ENCODE measurements at places on chromosomes 12 and 14.

DNA sequence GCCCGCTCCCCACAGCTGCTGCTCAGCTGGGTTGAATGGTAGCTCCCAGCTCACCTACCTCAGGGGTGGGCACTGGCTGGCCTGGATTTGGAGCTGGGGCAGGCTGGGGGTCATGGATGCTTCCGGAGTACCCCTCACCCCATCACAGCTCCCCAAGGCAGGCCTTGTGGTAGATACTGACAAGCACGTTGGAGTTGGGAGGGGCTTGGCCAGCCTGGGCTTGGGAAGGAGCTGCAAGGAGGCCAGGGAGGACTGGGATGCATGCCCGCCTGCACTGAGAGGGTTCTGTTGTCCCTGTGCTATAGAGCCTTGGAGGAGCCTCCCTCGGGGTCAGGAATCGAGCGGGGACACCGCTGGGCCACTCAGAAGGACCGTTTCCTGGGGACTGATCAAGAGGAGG lies 14.2 kb downstream of the TMEM63C start:
- DNase-seq: no peak

GRCh38 chr14:76133103-76133502 lies 18.6 kb upstream of the GPATCH2L start:
- DNase-seq: peak; percentile 27

- no peak for DNase-seq
These were observed 35.5 kb upstream of the PAX9 start for GRCh38 chr14:36626151-36626550.

DNA sequence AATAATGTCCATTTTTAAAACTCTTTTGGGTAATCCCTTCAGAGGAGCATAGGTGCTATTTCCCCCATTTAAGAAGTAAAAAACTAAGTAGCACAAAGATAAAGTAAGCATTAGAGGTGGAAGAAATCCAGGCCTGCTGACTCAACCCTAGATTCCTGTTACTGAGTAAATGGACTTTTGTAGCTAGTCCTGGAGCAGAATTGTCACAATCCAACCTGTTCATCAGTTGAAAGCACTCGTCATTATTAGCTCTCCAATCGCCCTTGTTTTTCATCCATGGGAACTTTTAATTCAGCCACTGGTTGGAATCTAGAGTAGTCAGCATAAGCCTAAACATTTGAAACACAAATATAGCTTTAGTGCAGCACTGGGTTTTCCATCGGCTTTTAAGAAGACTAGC lies 139.5 kb upstream of the AMIGO2 start:
- peak; percentile 33 for DNase-seq

DNA sequence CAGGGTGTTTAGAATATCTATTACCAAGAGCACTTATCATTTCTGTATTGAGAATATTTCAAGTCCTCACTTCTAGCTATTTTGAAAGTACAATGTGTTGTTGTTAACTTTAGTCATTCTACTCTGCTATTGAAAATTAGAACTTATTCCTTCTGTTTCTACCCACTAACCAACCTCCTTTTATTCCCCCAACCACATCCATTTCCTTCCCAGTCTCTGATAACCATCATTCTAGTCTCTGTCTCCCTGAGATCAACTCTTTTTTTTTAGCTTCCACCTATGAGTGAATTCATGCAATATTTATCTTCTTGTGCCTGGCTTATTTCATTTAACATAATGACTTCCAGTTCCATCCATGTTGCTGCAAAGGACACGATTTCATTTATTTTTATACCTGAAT lies 290.6 kb upstream of the OR4E1 start:
- DNase-seq: no peak

Data from fibroblast of mammary gland (primary cell).